ENCODE measurements at places on chromosomes 2 and 18.

- DNase-seq, result no peak
These were observed 279.6 kb downstream of the TXNL1 start for GRCh38 chr18:56358608-56359280.

- no peak for DNase-seq
These were observed 262.0 kb downstream of the SLC8A1 start for GRCh38 chr2:40189881-40190280.

DNA sequence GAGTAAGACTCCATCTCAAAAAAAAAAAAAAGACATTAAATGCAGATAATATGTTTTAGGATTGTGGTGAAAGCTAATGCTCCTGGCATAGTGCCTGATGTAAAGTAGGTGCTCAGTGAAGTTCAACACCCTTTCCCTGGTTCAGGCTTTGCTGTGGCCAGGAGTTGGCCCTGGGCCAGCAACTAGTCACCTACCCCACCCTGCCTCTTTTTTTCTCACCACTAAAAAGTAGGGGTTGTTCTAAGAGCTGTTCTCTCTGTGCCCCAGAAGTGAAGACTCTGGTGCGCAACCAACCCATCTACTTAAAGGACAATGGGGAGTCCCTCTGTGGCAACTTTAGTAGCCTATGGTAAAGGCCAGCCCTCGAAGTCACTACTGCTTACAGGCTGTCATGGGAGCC, 75.9 kb downstream of the DNMT3A start:
- no peak for DNase-seq

DNA sequence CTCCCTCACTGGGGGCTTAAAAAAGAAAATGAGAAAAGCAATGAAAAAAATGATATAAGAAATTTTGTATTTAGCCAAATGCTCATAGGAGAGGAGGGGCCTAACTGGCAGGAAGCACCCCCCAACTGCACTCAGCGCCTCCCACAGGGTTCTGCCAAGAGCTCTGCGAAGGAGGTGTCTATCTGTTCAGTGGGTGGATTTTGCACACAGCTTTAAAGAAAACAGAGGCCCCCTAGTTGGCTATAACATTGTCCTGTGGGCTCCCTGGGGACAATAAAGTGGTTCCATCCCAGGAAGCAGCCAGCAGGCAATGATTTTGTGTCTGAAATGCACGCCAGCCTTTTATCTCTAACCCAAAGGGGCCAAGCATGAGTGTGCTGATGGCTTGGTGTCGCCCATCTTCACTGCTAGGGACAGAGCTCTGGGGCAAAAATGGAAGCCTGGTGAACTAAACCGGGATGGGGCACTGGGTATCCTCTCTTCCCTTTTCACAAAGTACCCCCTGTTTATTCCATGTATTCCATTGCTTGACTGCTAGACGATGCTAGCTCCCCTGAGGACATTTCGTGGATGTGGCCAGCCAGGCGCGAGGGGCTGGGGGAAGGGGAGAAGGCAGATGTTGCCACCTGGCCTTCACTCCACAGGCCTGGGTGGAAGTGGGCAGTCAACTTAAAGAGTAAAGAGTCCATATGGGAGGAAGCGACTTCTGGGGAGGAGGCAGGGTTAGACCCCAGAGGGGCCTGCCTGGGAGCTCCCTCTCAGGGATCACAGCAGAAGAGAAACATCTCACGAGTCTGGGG, 205.7 kb downstream of the CYP26B1 start:
- DNase-seq, result no peak

DNA sequence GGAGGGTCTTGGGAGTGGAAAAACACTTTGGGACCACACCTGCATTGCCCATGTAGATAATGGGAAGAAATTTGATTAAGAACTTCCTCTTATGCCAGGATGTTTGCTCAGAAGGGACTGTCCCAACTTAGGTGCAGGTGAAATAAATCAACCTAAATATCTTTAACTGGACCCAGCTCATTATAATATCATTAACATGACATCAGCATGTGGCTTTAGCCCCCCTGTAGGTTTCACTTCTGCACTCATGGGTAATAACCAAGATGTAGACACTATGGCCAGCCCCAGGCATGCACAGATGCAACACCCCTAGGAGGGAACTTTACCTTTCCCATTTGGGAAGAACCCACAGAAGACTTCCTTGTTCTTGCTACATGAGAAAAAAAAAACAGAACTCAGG, 227.4 kb upstream of the ZNF804A start:
- DNase-seq, result no peak

Data from NCI-H446 (cell line).